Renal cortical epithelial cell (primary cell): ENCODE measurements at places on chromosomes 5 and 9. TPM values are rescaled to one million over a fixed set of nuclear protein-coding genes. Genes with fewer than 3 reads are reported as not detected.
A peak's percentile ranks its signal among the peaks of the same experiment; 100 is the strongest.

Gene PIGO
- 16.5 and 30.6 TPM in 2 replicates for total RNA-seq

DNA sequence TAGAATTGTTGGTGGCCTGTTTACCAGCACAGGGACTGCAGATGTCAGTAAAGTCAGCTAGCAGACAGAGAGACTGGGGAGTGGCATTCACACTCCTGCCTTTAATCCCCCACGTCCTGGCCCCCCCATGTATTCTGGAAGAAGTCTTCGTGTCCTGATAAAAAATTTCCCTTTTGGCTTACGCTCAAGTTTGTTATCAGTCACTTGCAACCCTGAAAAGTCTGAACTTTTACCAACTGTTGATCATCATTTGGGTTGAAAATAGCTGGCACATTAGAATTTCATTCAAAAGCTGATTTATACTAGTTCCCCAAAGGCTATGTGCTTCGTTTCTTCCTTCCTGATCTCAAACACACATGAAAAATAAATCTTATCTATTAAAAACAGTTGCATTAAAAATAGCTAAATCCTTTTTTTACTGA is 5.8 kb upstream of the CRHBP start:
- DNase-seq: no peak

Gene SLC34A1
- 0.05 TPM in 1 of 2 replicates, not detected in the other for total RNA-seq

Gene CYLC2
- not detected in 2 replicates for total RNA-seq

- DNase-seq: no peak
Observed at GRCh38 chr5:107949688-107950341, 279.1 kb upstream of the EFNA5 start.

DNA sequence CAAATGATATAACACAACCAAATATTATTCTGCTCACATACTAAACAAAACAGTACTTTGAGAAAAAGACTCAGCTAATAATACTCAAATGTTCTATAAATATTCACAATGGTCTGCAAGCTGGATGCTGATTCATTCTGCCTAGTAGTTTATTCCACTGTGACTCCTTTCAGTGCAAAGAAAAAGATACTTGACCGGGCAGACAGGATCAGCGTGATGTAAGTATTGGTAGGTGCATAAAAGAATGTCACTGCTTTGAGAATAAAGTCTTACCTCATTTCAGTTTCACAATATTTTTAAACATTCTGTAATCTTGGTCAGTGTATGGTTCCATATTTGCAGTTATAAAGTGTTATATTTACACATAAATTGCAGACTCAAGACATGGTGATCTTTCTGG is 223.0 kb upstream of the NUDT12 start:
- DNase-seq: no peak

- DNase-seq: no peak
Observed at GRCh38 chr5:61801174-61801573, 469.1 kb downstream of the ZSWIM6 start.

DNA sequence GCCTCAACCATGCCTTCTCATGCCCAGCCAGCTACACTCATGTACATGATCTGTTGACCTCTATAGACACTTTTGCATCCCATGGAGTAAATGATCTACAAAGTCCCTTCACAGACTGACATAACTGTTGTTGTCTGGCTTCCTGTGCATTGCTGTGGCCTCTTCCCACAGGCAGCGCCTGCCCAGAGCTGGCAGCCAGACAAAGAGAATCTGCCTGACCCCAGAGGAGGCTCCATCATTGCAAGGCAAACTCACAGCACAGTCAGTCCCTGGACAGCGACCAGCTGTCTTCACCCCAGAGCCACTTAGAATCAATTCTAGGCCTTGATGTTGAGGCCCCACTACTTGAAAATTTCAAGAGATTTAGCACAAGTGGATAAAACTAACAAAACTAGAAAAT is 65.5 kb downstream of the INSYN2B start:
- DNase-seq: peak; percentile 40

GRCh38 chr9:3288686-3289085 is 237.1 kb downstream of the RFX3 start:
- no peak for DNase-seq

- DNase-seq: no peak
Observed at GRCh38 chr9:106969696-106970095, 106.7 kb downstream of the ZNF462 start.

DNA sequence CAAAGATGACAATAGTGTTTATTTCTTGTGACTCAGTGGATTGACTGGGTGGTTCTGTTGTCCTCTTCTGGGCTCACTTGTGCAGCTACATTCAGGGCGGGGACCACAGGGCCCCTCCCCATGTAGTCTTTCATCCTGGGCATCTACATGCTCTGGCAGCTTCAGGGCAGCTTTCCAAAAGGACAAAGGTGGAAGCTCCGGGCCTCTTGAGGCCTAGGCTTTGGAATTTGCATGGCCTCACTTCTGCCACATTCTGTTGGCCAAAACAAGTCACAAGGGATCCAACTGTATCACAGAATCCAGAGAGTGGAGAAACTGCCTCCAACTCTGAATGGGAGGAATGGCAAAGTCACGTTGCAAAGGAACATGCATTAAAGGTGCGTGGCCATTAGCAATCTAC is 64.3 kb downstream of the ARHGAP26 start:
- peak; percentile 43 for DNase-seq

- DNase-seq: no peak
Observed at GRCh38 chr9:99998266-99998665, 91.8 kb downstream of the STX17 start.

Gene POU5F2
- 0.17 and 1.4 TPM in 2 replicates for total RNA-seq

- DNase-seq: no peak
Observed at GRCh38 chr5:178398901-178399700, 166.5 kb upstream of the PHYKPL start.
